K562 (cell line): ENCODE measurements at places on chromosomes 6 and 20. TPM values are rescaled to one million over a fixed set of nuclear protein-coding genes. Genes with fewer than 3 reads are reported as not detected.

The FOXS1 gene
- not detected in 2 replicates for total RNA-seq

The LRRC73 gene
- 0.34 and 0.55 TPM in 2 replicates for total RNA-seq

The PRPH2 gene
- total RNA-seq: 0.09 TPM in 1 of 2 replicates, not detected in the other

The FOXC1 gene
- total RNA-seq: 0.07 TPM in 1 of 2 replicates, not detected in the other

The ADAM33 gene
- not detected in 2 replicates for total RNA-seq

The TUBB2A gene
- 81.8 and 82.4 TPM in 2 replicates for total RNA-seq

The PSORS1C2 gene
- total RNA-seq: not detected in 2 replicates
